ENCODE measurements at places on chromosomes 1 and 21.

DNA sequence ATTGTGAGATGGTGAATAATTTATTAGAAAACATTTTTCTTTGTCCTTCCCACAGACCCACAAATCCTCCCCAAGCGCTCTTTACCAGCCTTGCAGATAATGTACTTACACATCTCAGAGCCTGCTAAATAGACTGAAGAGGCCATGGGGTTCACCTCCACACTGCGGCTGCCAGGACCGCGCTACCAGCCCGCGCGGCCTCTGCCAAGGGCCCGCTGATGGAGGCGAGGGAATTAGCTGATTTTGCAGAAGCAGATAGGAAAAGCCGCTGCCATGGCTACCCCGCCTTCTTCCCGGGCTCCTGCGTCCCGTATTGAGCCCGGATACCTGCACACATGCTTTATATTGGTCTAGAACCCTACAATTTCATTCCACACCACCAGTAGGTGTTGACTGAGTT lies 248.0 kb upstream of the FOXD3 start:
- no peak for DNase-seq

GRCh38 chr1:245070836-245071615 lies 83.8 kb upstream of the KIF26B start:
- no peak for DNase-seq

- no peak for DNase-seq
These were observed 30.0 kb upstream of the MACF1 start for GRCh38 chr1:39174390-39175081.

DNA sequence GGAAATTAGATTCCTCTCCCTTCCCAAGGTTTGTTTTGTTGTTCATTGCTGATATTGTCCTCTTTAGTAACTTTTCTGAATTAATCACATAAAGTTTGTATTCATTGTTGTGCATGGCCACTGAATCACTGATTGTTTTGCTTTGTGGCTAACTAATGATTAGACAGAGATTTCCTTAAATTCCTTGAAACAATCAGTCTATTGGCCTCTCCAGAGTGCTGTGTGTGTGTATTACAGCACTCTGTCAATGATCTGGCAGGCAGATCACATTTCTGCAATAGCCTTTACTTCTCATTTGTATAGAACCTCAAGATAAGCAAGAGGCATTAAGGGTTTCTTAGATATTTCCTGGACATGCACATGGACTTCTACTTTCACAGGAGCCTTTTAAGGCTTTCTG lies 78.6 kb downstream of the DUSP10 start:
- DNase-seq = peak; percentile 56

All from iris pigment epithelial cell (primary cell).